ENCODE measurements at places on chromosomes 1 and 21. TPM values are rescaled to one million over a fixed set of nuclear protein-coding genes. Genes with fewer than 3 reads are reported as not detected.

DNA sequence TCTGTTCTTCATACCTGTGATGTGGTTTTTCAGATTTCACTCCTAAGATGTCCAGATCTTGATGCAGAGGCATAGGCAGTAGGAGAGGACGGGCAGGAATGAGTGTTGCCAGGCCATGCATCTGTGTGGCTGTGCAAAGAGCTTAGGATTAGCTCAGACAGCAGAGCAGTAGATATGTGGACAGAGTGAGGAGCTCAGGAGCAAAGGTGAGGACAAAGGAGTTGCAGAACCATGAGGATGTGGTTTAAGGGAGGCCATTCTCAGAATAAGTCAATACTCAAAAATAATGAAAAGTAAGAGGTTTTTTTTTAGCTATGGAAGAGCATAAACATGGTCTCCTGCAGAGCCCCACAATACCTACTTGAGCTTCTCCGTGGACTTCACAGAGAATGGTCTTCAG, 158.3 kb downstream of the HHAT start:
- no peak for DNase-seq

DNA sequence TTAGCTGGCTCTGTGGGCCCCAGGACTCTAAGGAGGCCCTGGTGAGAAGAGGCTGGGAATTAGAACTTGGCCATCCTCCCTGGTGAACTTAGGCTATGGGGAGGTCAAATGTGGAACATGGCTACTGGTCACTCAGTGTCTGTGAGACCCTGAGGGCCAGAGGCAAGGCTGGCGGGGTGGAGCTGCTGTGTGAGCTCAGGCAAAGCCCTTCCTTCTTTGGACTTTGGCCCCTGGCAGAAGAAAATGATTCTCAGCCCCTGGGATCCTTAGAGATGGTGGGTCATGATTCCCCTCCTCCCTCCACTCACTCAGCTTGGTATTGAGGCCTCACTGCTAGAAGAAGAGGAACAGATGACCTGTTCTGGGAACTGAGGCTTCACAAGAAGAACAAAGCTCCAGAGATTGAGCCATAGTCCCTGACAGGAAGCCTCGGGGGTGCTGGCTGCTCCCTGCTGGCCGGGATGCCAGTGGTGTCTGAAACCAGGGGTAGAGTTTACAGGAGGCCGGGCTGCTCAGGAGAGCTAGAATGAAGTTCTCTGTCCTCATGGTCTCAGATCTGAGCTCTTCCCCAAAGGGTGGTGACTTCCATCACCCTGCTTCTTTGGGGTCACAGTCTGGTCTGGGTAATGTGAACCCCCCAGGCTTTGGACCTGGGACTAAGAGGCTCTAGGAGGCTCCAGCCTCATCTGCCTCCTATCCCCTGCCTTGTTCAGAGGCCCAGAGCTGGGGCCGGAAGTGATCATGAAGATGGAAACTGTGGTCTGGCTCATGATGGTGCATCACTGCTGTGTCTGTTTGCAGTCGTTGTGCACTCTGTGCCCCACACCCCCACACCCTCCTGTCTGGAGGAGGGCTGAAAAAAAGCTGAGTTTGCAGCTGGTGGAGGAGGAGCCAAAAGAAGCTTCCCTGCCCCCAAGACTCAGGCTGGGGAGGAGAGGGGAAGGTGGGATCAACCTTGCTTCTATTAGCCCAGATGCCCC, 905 bp downstream of the BTBD19 start:
- DNase-seq = peak; percentile 46

DNA sequence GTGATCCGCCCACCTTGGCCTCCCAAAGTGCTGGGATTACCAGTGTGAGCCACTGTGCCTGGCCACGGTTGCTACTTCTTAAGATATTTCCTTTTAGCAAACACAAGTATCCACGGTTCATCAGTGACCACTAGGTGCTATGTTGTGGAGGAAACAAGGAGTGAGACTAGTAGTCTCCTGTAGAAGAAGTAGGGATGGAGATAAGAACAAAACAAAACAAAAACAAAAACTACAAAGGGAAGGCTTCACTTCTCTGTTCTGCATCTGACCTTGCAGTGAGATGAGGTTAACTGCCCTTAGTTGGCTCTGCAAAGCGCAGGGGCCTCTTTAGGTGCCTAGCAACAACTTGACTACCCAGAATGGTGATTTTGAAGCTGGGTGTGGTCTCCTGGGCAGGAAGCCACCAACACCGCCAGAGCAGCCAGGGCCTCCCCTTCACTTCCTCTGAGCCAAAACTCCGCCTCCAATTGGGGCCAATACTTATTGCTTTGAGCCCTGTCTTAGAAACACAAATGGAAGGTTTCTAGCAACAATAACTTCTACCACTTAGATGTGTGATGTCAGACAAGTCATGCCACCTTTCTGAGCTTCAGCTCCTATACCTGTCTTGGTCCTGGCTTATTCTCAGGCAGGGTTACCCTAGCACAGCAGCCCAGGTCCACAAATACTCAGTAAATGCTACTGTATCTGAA, 12.8 kb upstream of the CDC42 start:
- DNase-seq = peak; percentile 26

Gene C1orf115
- polyA plus RNA-seq = 6.8 TPM

- DNase-seq = peak; percentile 24
Measured at GRCh38 chr1:209150114-209150513, 433.4 kb upstream of the CAMK1G start.

DNA sequence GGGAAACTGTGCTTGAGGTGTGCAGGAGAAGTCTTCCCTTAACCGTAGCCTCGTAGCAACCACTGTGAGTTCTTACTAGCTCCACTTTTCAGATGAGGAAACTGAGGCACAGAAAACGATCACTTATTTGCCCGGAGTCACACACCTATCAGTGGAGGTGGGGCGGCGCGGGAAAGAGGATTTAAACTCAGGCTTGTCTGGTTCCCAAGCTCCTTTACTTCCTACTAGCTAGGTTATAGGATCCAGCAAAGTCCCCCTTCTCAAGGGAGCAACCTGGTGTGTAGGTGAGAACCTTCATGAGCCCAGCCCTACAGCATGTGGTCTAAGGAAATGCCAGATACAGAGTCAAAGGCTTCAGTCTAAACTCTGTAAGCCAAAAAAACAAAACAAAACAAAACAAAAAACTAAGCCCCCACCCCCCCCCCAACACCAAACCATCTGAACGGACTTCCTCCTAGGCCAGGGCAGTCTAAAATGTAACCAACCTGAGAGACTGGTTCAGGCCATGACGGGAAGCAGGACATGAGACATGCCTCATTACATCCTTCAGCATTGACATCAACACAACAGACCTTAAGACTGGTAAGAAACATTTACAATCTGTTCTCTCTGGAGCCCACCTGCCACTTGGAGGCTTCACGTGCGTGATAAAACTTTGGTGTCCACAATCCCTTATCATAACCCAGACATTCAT, 709 bp upstream of the FBXO42 start:
- DNase-seq = no peak

DNA sequence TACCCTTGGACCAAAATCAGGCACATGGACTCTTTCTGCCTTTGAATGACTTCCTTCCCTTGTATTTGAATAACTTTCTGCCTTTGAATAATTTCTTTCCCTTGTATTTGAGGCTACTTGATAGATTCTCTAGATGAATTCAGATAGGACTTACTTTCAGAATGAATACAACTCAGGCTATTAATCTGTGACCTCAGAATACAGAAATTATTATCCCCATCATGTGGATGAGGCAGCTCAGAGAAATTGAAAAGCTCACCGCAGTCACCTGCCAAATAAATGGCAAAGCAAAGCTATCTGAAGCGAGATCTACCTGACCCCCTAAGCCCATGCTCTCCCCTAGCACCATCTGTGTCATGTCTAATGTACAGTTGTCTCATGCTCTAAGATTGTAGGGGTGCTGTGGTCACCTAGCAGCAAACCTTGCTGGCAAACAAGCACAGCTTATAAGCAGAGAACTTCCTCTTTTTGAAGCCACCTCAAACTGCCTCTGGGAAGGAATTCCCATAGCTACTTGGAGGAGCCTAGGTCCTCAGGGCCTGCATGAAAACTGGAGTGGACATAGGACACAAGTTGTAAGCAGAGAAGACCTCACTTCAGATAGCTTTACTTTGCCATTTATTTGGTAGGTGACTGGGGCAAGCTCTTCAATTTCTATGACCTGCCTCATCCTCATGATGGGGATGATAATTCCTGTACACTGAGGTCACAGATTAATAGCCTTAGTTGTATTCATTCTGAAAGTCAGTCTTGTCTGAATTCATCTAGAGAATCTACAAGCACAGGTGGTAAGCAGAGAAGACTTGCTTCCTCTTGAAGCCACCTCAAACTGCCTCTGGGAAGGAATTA, 66.1 kb downstream of the FASLG start:
- DNase-seq = no peak

Gene ERMAP
- 5.0 TPM for polyA plus RNA-seq

- no peak for DNase-seq
Measured at GRCh38 chr1:12005488-12006166, 13.7 kb upstream of the MIIP start.

Gene AMY2A
- not detected for polyA plus RNA-seq

GRCh38 chr1:3955196-3955772, 55.2 kb upstream of the C1orf174 start:
- DNase-seq = no peak

- DNase-seq = no peak
Measured at GRCh38 chr1:115466433-115466832, 128.4 kb upstream of the NGF start.
